ENCODE measurements at places on chromosomes 2 and 18. TPM values are rescaled to one million over a fixed set of nuclear protein-coding genes. Genes with fewer than 3 reads are reported as not detected.

The REG3G gene
- not detected for total RNA-seq

The EVX2 gene
- not detected for total RNA-seq

The DOK1 gene
- total RNA-seq: 15.2 TPM

GRCh38 chr2:142040556-142040955, 90.3 kb downstream of the LRP1B start:
- peaks cover 4% of the 10 kb centered on the region for H3K4me1 ChIP-seq
- H3K27me3 ChIP-seq: no peaks in the 10 kb centered on the region
- H3K36me3 ChIP-seq: no peaks in the 10 kb centered on the region
- H3K4me3 ChIP-seq: no peak overlapping the region
- DNase-seq: no peak
- H3K27ac ChIP-seq: no peak overlapping the region

GRCh38 chr2:184370954-184371353, 227.4 kb upstream of the ZNF804A start:
- H3K27me3 ChIP-seq: no peaks in the 10 kb centered on the region
- no peak overlapping the region for H3K4me3 ChIP-seq
- no peak for DNase-seq

- peaks cover 9% of the 10 kb centered on the region for H3K4me1 ChIP-seq
- peaks cover 3% of the 10 kb centered on the region for H3K36me3 ChIP-seq
- H3K4me3 ChIP-seq: no peak overlapping the region
- H3K27ac ChIP-seq: no peak overlapping the region
- DNase-seq: no peak
Measured at GRCh38 chr18:8943900-8944870, 158.3 kb upstream of the NDUFV2 start.

DNA sequence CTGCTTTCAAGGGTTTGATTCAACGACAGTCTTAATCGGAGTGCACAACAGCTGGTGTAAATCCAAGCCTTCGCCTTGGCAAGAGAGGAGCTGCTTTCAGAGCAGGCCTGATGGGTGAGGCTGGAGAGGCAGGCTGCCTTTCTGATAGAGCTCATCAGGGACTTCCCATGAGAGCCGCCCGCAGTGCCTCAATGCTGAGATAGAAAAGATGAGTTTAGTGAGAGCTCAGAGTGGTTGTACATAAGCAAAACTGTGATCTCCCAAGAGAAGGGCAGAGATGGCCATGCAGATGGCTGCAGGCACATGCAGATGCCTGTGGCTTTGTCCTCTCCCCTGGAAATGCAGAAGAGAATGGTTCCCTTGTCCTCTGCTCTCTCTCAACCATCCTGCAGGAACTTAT, 122.1 kb downstream of the ARL4C start:
- 0 out of 2 replicates have a peak, but pooled peaks cover 3% of the 10 kb centered on the region for H3K4me1 ChIP-seq
- DNase-seq: no peak
- H3K4me3 ChIP-seq: no peak overlapping the region
- no peak overlapping the region for H3K27ac ChIP-seq
- no peaks in the 10 kb centered on the region for H3K27me3 ChIP-seq
- no peaks in the 10 kb centered on the region for H3K36me3 ChIP-seq
